ENCODE measurements at places on chromosomes 7 and 10.

- DNase-seq, result no peak
These were observed 133.2 kb upstream of the PRR15 start for GRCh38 chr7:29430279-29430949.

DNA sequence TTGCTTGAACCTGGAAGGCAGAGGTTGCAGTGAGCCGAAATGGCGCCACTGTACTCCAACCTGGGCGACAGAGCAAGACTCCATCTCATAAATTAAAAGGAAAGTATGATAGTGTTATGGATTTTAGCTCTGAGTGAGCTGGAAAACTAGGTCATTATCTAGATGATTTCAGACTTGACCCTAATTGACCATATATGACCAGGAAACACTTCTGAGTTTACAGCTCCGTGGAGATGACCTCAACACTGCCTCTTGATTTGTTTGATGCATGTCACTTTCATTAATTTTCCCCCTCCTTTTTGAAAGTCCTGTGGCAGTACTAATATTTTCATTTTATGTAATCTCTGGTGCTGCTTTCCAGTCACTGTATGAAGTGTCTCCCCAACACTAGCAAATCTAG is 7.8 kb upstream of the SEC61A2 start:
- DNase-seq, result no peak

- no peak for DNase-seq
These were observed 29.7 kb downstream of the PARP12 start for GRCh38 chr7:140033036-140033435.

- DNase-seq, result no peak
These were observed 136.4 kb downstream of the OAT start for GRCh38 chr10:124282326-124282725.

DNA sequence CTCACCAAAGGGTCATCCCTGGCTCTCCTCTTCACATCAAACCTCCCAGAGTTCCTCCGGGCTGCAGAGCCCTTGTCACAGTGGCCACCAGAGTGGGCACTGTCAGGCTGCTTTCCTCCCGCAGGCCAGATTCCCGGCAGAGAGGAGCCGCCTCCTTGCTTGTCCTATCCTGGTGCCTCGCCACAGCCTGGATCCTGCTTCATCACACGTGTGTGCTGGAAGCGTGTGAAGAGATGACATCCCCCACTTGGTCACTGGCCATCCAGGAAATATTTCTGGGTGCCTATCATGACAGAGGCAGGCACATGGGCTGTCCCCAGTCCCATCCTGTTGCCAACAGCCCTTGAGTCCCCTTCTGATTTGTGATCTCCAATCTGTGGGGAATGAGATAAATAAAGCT is 15.0 kb downstream of the INSIG1 start:
- DNase-seq, result no peak

DNA sequence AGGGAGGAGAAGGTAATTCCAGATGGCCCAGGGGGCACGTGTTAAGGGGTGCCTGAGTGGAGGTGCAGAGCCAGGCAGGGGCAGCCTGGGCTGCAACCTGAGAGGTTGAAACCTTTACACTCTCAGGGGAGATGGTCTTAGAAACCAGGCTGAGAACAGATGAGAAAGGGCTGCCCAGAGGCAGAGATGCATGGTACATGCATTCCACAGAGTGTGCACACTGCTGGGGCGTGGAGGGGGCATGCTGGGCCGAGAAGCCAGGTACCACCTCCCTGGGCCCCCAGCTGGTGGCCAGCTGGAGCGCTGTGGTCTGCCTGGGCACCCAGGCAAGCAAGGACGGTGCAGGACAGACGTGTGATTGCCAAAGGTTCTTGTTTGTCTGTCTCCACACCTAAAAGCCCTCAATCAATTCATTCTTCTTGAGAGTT is 14.1 kb upstream of the CSGALNACT2 start:
- DNase-seq, result no peak
